ENCODE measurements at places on chromosomes 2 and 18.

- DNase-seq, result no peak
Observed at GRCh38 chr2:144426981-144427479, 92.9 kb downstream of the ZEB2 start.

DNA sequence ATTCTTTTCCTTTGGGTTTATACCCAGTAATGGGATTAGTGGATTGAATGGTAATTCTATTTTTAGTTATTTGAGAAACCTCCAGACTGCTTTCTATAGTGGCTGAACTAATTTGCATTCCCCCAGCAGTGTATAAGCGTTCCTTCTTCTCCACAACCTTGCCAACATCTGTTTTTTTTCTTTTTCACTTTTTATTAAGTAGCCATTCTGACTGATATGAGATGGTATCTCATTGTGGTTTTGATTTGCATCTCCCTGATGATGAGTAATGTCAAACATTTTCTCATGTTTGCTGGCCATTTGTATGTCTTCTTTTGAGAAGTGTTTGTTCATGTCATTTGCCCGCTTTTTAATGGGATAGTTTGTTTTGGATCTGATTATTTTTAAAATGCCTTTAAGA lies 64.1 kb upstream of the MEIS1 start:
- DNase-seq, result no peak

DNA sequence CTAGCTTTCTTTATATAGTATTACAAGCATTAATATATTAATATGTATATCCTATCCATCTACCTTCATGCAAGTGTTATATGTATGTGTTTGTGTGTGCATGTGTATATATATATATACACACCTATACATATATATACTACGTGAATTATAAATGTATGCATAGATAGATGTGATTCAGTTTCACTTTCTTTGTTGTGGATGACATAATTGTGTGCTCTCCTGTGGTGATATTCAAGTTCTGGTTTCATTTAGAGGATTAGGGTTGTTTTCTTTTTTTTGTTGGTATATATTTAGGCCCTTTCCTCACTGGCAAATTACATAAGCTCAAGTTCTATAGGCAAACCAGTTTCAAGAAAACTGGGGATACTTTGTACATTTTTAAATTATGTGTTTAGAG lies 225.7 kb upstream of the FANCL start:
- DNase-seq, result no peak

DNA sequence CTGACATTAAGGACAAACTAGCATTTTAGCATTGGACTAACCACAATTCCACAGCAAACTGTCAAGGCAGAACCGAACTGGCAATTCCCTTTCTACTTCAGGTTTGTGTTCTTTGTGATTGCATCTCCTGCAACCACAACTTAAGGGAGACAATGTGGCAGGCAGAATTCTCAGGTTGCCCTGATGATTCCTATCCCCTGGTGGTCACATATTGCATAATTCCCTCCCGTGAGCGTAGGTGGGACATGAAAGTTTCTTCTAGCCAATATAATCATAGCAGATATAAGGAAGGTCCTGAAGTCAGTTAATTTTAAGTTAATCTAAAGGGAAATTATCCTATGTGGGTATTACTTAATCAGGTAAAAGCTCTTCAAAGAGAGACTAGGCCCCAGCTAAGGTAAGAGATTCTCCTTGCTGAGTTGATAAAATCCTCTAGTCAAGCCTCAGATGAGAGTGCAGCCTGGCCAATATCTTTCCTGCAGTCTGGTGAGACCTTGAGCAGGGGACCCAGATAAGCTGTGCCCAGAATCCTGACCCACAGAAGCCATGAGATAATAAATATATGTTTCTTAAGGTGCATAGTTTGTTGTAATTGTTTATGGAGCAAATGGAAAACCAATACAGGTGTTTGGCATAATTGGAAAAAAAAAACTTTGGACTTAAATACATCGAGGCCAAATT lies 45.9 kb upstream of the TNP1 start:
- DNase-seq, result no peak

- no peak for DNase-seq
Observed at GRCh38 chr2:65379223-65379622, 53.2 kb downstream of the SPRED2 start.

GRCh38 chr18:52813635-52814416 lies 473.8 kb downstream of the DCC start:
- no peak for DNase-seq

GRCh38 chr2:85756822-85757435 lies 3.1 kb downstream of the ATOH8 start:
- no peak for DNase-seq

DNA sequence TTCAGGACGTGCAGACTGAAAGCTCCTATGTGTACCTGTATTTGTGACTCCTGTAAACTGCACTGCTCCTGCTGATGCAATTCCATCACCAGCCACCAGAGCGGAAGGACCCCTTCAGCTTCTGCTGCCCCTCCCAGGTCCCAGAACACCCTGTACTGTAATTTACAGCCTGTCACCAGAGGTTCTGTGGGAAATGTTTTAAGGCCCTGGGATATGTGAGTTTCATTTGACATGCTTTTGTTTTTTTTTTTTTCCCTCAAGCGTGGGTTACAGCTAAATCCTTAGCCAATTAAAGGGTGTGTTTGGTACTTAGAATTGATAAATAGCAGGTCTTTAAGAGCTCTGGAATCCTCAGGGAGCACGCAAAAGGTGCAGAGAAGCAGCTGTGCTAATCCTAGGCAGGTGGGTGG lies 79.4 kb downstream of the KCTD1 start:
- peak; percentile 15 for DNase-seq

DNA sequence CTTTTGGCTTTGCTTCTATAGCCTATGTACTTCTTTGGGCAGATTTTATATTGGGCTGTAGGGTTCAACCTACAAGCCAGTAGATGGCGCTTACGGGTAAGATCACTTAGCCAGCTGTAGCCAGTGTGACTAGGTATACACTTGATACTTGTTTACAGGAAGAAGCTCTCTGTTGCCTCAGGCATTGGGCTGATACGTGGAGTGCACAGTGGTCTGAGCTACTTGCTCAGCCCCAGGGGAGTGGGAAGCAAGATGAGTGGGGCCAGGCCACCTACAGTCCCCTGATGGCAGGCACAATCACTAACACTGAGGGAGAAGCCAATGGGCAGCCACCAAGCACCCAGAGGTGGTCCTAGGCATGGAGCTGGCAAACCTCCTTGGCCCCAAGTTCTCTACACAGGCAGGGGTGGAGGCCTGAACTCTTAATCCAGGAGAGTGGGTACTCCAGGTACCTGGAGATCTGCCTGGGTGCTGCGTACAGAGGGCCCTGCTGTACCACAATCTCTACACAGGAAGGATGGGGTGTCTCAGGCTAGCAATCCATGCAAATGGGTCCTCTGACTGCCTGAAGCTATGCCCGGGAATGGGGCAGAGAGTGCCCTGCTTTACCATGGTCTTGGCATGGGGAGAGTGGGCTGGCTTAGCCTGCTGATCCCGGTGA lies 122.2 kb downstream of the NCOA1 start:
- peak; percentile 8 for DNase-seq

DNA sequence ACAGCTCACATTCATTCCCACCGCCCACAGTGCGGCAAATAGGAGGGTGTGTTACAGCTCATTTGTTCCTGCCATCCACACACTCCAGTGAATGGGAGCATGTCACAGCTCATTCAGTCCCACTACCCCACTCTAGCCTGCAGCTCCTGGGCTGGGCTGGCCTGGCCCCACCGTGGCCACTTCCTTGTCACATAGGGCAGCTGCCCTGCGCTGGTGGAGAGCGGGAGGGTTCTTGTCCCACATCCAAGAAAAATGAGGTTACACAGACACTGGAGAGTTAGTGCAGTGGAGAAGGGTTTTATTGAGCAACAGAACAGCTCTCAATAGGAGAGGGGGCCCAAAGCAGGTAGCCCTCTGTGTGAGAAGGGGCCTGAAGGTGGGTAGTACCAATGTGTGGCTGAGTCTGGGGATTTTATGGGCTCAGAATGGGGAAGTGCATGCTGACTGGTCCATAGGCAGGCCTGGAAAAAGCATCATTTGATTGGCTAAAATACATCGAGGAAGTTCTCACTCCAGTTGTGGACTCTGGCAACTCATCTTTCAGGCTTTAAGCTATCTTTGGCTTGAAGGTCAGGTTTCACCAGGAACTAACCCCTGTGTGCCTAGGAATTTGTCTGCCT lies 249.7 kb downstream of the ETAA1 start:
- no peak for DNase-seq

GRCh38 chr2:117888897-117889296 lies 74.4 kb downstream of the DDX18 start:
- no peak for DNase-seq

DNA sequence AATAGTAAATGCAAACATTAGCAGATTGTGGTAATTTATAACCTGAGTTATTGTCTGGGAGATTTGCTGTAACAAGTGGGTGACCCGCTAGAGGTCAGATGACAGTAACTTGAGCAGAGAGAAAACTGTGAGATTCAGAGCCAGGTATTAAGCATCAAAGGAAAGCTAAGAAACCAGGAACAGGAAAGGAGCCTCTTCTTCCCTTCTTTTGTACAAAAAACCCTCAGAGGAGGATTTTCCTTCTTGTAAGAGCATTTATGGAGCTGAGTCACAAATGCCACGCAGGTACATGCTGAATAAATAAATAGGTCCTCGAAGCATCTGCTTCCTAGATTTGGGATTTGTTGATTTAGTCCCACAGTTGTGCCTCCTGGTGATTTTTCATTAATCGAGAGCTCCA lies 146.5 kb downstream of the SH3BP4 start:
- DNase-seq, result no peak

DNA sequence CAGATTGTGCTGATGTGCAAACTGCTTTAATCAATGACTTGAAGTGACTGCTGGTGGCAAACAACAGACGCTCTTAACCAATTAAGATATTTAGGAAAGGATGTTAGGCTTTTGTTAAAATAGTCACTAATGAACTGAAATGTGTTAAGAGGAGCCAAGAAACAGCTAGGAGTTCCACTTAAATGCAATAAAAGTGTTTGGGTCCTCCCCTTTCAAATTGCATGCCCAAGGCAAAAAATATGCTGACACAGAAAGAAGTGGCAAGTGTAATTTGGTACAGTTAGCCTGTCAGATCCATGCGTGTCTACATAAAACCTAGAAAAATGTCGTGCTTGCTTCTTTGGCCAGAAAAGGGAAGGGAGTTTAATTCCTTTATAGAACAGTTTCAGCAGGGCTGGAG lies 61.9 kb downstream of the XRCC5 start:
- DNase-seq, result no peak

GRCh38 chr2:79530443-79530842 lies 17.6 kb downstream of the CTNNA2 start:
- DNase-seq, result no peak

GRCh38 chr2:160970052-160970965 lies 189.9 kb upstream of the TANK start:
- DNase-seq, result no peak

DNA sequence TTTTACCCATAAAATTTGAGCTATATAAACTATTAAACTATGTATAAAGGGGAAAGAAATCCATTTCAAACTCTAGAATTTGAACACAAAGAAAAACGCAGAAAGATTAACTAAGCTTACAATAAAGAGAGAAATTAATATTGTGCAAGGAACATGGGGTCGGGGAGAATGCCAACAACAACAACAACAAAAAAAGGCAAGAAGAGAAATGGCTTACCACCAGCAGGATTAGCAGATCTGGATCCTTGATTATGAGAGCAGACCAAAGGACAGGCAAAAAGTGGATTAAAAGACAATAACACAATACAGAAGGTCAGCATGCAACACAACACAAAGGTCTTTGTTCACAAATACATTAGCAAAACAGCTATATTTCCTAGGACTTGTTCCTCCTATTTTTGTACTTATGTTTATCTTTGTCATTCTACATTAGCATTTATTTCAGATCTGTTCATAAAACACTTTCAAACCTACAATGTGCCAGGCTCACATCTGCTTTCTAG lies 103.4 kb upstream of the RNU4ATAC start:
- DNase-seq, result no peak

DNA sequence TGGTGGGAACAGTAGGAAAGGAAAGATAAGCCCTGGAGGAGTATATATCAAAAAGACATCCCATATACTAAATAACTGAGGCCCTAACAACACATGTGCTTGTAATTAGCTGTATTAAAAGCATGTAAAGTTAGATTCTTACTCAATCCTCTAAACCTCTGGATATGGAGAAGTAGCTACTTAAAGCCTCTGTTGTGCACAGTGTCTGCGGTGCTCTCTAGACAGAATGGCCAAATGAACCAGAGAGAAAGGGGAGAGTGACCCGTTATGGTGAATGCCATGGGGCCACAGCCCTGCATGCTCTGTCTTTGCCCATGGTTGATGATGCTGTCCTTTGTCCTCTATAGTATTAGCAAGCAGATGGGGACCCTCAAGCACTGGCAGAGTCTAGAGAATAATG lies 104.4 kb upstream of the SLC8A1 start:
- no peak for DNase-seq

- no peak for DNase-seq
Observed at GRCh38 chr2:62264186-62264585, 68.3 kb downstream of the B3GNT2 start.

DNA sequence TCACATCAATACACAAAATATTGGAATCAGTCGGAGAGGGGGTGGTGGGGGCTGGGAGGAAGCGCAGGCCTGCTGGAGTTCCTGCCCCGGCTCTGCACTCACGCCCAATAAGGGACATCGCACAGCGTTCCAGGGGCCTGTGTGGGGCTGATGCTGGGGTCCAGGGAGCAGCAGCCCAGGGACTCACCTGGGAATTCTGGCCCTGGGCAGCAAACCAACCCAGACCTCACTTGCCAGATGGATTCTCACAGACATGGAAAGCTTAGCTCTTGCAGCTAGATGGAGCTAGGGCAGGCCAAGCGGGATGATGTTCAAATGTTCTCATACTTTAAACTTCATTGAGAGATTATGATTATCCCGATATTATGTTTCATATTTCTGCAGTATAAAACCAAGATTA lies 266.6 kb upstream of the TANK start:
- DNase-seq, result no peak

DNA sequence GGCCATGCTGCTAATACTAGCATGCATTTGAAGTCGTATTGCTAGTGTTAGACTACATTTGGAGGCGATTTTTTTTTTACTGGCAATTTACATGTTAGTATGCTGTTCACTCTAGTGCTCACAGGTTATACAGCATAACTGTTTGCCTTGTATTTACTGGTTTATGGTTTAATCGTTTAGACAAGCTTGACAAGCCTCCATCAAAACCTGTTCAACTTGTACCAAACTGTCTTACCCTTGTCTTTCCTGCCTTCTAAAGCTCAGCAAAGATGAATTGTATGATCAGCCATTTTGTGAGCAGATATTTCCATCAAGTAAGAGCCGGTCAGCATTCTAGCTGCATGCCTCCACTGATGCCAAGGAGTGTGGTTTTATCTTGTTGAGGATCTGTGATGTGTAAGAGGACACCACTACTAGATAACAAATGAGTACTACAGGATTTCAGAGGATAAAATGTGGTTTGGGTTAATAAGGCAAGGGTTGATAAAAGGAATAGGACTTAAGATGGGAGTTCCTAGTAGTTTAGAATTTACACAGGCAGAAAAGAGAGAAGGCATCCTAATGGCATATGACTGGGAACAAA lies 68.4 kb upstream of the ITM2C start:
- peak; percentile 26 for DNase-seq

DNA sequence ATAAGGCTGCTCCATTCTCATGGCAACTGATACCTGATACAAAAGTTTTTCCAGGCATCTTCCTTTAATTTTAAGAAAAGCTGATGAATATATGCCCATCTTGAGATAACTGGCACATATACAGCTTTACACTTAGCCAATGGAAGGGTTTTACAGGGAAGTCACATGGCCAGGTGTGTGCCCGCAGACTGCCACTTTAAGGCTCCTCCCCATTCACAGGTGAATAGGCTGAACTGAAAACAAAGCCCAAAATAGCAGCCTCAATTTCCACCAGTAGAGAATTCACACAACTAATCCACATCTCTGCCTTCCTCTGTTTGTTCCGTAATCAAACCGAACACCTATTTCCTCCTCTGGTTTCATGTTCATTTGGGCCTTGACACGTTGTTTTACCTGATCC lies 9.8 kb upstream of the ME2 start:
- no peak for DNase-seq

All from stimulated activated CD4-positive, alpha-beta T cell treated with anti-CD3 and anti-CD28 coated beads, Interleukin-15, amount 100 ng/mL, for 24 hours (primary cell).